ENCODE measurements at places on chromosomes 6 and 20.

GRCh38 chr6:117538615-117539014, 56.1 kb downstream of the DCBLD1 start:
- no peak for DNase-seq

DNA sequence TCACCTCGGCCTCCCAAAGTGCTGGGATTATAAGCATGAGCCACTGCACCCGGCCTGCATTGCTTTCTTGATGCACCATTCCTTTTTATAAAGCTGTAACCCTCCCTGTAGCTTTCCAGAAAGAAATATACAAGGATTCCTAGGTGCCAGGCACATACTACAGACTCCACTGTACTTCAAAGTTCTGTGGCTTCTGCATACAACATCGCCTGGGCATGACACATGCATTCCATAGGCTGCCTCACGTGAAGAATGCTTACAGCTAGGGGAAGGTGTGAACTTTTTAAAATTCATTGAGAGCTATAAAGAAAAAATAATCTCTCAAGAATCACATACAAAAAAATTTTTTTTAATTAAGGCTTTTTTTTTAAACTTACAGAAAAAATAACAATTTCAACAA, 50.2 kb downstream of the TRAM2 start:
- no peak for DNase-seq

DNA sequence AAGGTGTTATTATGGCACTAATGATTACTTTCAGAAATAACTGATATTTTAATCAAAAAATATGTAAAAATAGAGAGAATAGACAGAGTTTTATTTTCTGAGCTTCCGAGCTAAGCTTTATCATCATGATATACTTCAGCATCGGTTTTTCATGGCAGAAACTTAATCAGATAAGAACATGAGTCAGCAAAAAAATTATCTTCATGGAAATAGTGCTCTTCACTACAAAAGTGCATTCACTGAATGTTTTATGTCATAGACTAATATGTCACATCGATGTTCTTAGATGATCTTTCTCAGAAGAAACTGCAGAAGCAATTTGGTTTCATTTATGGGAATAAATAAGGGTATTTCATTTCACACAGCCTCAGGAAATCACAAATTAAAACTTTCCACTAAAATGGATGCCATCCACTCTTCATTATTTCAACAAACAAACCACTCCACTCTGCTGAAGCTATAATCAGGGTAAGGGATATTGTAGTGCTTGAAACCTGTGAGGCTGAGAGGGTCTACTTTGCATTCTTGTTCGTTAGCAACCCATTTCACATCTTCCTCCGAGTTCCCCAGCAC, 10.2 kb upstream of the MAP3K7 start:
- DNase-seq, result no peak

GRCh38 chr20:56940466-56940865, 311.4 kb downstream of the TFAP2C start:
- DNase-seq, result no peak

- DNase-seq, result no peak
Measured at GRCh38 chr6:126153661-126154060, 167.3 kb downstream of the TRMT11 start.

DNA sequence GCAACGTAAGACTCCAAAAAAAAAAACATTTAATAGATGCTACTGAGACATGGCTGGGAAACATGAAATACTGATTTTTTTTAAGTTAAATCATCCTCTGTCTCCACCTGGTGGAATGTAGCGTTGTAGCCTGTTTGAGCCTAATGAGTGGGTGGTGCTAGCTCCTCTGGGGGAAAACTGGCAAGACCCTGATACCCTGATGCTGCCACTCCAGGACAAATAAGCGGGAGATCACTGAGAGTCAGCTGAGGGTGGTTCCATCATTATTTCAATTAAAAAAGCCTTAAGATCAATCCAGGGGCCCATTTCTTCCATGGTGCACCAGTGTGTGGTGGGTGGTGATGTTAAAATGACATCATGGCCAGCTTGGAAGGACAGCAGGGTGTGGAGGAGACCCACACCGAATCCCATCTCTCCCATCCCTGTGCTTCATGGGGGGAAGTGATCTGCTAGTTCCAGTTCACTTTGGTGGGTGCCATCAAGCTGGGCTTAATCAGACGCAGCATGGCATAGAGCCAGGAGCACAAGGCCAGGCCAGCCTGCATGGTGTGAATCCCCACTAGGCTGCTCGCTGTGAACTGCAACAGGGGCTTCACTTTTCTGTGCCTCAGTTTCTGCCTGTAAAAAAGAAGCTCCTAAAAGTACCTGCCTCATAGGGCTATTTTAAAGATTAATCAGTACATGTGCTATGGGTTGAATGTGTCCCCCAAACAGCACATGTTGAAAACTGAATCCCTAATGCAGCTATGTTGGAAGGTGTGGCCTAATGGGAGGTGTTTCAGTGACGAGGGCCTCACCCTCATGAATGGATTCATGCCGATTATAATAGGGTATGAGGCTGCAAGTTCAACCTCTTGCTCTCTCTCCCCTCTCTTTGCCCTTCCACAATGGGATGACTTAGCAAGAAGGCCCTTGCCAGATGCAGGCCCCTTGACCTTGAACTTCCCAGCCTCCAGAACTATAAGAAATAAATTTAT, 13.0 kb upstream of the MRPS10 start:
- no peak for DNase-seq

GRCh38 chr6:3114377-3114776, 4.1 kb upstream of the BPHL start:
- no peak for DNase-seq

GRCh38 chr20:36607586-36608387, 2.2 kb downstream of the RAB5IF start:
- DNase-seq, result no peak

- DNase-seq, result no peak
Measured at GRCh38 chr6:28135393-28135792, 6.3 kb upstream of the ZKSCAN8 start.

- DNase-seq, result no peak
Measured at GRCh38 chr6:21780679-21781078, 187.1 kb downstream of the SOX4 start.

DNA sequence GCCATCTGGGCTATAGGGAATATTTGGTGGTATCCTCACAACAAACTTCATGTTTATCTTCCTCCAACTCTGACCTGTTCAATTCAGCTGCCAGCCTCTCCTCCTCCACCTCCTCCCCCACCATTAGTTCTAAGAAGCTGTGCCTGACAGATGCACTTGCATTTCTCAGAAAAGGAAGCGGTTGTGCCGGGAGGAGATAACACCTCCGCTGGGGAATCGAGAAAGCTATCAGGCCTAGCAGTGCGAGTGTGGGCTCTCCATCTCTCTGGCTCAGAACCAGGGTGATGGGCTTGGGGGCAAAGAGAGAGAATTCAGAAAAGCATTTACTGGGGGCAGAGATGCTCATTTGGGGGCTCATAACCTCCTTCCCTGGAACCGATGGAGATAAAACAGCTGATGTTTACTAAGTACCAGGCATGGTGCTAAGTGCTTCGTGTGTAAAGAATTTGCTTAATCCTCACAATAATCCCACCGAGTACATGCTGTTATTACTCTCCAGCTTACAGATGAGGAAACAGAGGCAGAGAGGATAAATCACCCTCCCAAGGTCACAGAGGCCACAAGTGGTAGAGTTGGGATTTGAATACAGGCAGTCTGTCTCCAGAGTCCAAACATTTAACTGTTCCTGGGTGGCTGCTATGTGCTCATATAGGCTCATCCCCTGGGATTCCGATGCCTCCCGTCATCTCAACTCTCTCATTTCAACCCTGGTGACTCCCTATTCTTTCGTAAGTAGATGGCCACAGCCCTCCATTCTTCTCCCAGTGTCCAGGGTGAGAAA, 38.3 kb downstream of the COX4I2 start:
- DNase-seq, result peak; percentile 29

DNA sequence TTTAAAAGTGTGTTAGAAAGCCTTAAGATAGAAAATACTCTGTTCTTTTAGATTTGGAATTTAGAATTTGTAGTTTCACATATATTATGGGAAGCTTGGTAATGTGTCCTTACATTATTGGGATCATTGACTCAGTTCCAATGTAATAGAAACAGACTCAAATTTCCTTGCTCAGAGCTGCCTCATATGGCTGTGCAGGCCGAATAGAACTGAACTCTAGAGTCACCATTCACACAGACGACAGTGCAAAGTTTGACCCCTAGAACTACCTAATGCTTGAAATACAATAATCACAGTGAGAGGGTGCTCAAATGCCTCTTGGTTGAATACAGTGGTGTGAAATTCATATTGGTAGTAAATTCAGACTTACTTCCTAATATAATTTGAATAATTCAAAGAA, 482.7 kb upstream of the CITED2 start:
- no peak for DNase-seq

GRCh38 chr20:49579874-49580812, 12.2 kb upstream of the PTGIS start:
- no peak for DNase-seq
